Cardiac muscle cell (in vitro differentiated cells and primary cell): ENCODE measurements at places on chromosomes 11 and 22.
A peak's percentile ranks its signal among the peaks of the same experiment; 100 is the strongest.

DNA sequence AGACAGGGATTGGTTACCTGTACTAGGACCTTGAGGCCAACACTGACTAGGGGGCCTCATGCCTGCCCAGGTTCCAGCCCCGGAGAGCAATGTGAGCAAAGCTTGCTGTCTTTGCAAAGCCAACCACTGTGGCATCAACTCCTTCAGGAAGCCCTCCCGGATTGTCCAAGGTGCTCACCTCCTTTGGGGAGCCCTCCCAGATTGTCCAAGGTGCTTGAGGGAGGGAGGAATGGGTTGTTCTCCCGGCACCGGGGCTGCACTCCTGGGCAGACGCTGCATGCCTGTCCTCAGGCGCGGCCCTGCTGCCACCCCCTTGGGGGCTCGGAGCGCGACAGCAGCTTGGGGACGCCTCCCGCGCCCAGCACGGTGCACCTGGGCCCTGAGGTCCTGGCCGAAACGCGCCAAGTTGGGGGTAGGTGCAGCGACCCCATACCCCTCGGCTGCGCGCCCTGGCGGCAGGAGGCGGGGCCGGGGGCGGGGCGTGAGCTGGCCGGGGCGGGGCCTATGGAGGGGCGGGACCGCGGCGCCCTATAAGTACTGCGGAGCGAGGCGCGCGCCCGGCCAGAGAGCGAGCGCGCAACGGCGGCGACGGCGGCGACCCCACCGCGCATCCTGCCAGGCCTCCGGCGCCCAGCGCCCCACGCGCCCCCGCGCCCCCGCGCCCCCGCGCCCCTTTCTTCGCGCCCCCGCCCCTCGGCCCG is at the start of gene CD81:
TSS of gene CD81 (plus strand) at position 560 of the 701 bp plus-strand sequence. CDS start 240 bp downstream, outside the sequence.
- peak; percentile 53 for DNase-seq

GRCh38 chr22:25334162-25334490 is 114.7 kb downstream of the CRYBB2 start:
- DNase-seq, result peak; percentile 79

- DNase-seq, result no peak
Measured at GRCh38 chr22:49040111-49040510, 787.6 kb downstream of the BRD1 start.

GRCh38 chr11:6991227-6991626 is 28.9 kb downstream of the ZNF214 start:
- no peak for DNase-seq

DNA sequence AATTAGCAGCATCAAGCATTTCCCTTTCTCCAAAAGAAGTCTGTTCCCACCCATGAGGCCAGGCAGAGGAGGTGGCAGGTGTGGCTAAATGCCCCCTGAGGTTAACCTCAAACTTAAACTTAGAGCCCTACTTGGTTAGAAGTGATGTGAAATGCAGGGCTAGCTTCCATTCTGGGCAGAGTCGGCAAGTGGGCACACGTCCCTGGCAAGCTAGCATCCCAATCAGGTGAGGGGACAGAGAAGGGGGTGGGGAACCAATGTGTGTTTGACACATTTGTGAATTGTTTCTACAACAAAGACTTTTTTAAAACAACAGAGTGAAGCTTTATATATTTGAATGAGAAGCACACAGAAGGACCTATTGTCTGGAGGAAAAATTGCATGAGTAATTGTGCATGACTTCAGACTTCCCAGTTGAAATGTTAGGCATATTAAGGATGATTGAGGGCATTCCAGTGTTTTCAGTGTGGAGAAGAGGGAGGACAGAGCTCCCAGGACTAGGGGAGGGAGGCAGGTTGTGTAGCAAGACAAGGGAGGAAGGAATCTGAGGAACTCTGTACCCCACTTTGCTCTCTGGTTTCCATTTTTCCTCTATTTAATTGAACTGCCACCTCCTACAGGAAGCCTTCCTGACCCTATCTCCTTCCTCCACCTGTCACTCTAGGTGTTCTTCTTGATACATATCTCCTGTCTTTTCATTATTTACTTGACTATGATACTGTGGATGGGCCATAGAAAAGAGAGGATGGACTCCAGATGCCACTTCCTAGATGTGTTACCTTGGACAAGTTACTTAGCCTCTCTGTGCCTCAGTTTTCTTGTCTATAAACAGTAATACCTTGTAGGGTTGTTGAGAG is 83.3 kb upstream of the PICALM start:
- peak; percentile 29 for DNase-seq

- DNase-seq, result no peak
Measured at GRCh38 chr22:45636683-45637082, 35.0 kb upstream of the ATXN10 start.

- DNase-seq, result peak; percentile 32
Measured at GRCh38 chr11:75815345-75816168, 547 bp downstream of the UVRAG start.

DNA sequence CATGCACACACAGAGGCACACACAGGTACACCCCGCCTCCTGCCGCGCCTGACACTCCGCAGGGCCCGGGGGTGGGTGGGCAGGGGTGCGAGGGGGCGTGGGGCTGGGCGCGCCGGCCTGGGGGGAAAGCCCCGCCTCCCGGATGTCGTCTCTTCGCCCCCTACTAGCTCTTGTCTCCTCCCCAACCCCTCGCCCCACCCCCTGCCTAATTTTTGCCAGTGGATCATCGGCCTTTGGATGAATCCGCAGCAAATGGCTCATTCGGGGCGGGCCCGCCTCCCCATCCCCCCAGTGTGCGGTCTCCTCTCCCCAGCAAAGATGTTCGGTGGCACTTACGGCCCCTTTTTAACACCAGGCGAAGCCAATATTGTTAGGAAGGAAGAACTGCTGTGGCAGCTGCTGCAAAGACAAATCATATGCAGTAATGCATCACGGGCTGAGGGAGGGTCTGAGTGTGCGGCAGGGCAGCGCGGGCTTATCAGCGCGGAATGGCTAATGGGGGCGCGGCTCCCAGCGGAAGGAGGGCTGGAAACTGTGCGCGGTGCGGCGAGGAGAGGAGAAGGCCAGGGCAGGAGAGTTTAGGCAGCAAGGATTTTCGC is 13.4 kb upstream of the NECTIN1 start:
- DNase-seq, result peak; percentile 45

DNA sequence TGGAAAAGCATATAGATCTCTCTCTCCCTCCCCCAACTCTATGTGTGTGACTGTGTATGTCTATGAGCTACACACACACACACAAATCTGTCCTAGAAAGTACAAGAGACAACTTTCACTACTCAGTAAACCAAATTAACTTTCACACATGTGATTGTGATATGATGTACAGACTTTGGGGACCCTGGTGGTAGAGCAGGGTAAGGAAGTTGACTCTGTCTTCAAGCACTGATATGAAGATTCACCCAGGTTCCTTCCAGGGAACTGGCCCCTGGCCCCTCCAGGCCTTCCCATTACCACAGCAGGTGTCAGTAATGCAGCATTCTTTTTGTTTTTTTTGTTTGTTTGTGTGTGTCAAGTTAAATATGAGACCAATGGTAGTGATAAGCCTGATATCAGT is 66.1 kb upstream of the PTH start:
- DNase-seq, result no peak

DNA sequence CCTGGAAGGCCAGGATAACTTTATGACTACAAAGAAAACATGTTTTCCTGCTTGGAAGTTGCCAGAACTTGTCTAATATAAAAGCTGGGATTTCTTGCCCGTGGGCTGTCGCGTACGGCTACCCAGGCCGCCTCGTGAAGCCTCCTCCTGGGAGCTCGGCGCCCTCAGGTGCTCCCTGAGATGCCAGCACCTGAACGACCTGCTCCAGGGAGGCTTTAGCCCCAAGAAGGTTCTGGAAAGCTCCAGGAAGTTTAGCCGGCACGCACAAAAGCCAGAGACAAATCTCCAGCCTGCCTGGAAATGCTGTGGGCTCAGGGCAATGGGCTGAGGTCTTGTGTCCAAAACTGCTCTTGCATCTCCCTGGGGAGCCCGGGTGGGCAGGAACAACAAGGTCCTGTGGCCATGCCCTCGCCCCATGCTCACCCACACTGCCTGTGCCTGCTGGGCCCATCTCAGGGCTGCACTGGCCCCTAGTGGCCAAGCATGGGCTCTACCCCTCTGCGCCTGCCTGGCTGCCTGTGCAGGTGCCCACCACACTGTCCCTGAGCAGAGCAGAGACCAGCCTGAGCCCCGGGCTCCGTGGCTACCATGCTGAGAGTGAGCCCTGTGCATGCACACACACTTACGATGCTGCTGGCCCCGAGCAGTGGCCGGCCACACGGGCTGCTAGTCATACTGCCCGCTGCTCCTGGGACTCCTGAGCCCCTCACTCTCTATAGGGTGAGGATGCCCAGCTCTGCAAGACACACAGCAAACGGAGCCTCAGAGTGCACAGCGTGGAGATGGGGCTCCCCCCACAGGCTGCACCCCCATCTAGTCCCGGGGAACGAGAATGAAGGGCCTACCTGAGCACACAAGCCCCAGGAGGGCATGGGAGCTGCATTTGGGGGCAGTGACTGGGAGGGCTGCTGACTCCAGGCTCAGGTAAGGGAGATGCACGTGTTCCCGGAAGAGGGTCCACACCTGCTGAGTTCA is 4.9 kb upstream of the CELSR1 start:
- DNase-seq, result peak; percentile 82

DNA sequence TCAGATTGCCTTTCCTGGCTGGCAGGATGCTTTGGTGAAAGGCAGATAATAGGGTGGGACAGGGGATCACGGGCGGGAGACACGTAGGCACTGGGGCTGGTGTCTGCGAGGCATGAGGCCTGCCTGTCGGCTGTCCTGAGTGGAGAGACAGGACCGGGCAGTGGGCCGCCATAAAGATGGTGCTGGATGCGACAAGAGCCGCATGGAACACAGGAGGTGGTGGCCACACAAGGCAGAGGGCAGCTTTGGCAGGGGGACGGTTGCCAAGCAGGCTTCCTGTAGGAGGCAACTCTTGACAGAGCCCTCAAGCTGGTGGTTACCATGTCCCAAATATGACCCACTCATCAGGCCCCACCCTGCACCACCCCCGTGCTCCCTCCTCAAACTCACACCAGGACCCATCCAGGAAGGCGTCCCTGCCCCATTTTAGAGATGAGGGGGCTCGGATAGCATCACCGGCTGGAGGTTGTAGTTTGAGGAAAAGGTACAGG is 4.9 kb upstream of the PPARA start:
- no peak for DNase-seq

GRCh38 chr22:26632422-26633155 is 10.8 kb downstream of the CRYBA4 start:
- DNase-seq, result no peak

DNA sequence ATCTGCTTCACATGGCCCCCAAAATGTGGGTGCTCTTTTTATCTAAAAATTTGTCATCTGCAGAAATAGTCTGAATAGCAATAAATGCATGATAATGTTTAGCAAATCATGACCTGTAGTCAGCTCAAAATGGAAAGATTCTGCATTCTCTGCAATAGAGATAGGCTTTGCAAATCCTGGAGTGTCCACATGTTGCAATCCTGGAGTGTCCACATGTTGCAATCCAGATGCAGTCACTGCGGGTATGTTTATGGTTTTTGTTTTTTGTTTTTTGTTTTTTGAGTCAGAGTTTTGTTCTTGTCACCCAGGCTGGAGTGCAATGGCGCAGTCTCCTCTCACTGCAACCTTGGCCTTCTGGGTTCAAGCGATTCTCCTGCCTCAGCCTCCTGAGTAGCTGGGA is 20.2 kb upstream of the LRRC32 start:
- DNase-seq, result peak; percentile 85

DNA sequence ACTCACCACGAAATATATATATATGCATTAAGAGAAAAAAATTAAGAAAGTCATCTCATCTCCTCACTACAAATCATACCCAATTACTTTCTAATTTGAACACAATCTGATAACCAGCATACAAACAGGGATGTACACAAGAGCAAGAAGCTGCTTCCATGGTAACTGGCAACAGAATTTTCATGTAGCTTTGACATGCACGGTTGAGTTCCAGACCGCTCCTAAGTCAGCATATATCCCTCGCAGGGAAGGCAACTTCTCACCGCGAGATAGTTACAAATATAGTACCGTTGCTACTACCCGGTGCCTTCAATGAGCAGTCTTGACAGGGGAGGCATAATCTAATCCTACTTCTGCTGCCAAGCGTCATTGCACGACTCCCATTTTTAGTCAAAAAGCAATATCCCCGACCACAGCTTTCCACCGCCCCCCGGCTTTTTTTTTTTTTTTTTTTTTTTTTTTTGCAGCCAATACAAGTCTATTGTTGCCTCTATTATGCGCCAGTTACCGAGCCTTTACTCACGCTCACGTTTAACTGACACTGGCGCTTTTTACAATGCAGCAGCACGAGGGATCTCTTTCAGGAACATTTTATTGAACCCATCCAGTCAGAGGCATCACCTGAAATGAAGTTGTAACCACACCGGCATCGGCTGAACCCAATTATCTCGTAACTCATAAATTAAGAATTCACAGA is 2.2 kb downstream of the CADM1 start:
- DNase-seq, result peak; percentile 44

DNA sequence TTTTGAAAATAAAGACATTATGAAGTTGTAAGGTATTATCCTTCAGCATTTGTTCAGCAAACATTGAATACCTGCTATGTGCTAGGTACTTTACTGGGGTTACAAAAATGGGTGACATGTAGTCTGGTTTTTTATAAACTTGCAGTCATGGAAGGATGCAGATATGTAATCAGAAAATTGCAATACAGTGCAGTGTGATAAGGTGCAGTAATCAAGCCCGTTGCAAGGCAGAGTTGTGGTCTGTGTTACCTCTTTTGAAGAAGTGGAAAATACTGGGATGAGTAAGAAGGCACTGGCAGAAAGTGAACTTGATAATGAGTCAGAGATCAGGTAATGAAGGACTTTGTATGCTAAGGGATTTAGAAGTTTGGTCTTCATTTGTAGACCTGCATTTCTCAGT is 8.1 kb downstream of the FBXO7 start:
- DNase-seq, result no peak

- DNase-seq, result no peak
Measured at GRCh38 chr11:46149826-46150225, 28.6 kb upstream of the PHF21A start.

DNA sequence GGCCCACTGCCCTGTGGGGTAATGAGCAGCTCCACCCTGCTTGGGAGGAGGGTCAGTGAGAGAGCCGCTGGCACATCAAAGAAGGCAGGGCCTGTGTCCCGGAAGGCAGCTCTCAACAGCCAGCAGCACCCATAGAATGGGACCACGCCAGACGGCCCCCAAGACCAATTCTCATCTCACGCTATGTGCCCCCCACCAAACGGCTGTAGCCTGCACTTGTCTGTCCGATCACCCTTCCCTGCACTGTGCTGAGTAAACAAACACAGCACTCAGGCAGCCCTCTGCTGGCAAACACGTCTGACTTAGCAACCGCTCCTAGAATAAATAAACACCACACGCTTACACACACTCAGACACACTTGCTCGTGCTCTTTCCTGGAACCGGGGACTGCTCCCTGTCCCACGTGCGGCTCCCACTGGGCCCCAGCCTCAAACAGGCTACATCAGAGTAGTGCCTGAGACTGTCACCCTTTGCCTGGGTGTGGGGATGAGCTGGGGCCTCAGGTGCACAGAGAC is 53.2 kb upstream of the CDON start:
- peak; percentile 81 for DNase-seq

DNA sequence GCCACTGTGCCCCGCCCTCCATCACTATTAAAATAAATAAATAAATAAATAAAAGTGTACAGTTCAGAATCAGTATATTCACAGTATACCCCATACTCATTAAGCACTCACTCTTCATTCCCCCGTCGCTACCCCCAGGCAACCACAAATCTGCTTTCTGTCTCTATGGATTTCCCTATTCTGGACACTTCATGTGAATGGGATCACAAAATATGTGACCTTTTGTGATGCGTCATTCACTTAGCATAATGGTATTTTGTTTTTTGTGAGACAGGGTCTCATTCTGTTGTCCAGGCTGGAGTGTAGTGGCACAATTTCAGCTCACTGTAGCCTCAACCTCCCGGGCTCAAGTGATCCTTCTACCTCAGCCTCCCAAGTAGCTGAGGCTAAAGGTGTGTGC is 52.8 kb downstream of the RBX1 start:
- DNase-seq, result no peak
